ENCODE measurements at places on chromosomes 4 and X. TPM values are rescaled to one million over a fixed set of nuclear protein-coding genes. Genes with fewer than 3 reads are reported as not detected.

DNA sequence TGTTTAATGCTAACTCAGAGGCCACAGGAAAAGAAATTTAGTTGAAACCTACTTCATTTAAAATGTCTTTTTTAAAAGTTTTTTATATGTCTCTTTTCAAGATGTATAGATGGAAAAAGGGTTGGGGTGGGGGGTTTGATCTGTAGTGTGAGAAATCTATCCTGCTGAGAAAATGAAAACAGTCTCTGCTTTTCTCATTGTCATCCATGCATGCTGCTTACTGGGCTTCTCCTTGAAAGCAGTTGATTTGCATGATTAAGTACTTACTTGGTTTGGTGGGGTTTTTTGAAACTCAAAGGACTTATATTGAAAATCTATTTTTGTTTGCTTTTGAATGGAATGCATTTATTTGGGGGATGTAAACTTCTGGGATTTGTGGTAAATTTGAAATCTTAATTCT lies 313.6 kb upstream of the DKK2 start:
- DNase-seq: no peak

DNA sequence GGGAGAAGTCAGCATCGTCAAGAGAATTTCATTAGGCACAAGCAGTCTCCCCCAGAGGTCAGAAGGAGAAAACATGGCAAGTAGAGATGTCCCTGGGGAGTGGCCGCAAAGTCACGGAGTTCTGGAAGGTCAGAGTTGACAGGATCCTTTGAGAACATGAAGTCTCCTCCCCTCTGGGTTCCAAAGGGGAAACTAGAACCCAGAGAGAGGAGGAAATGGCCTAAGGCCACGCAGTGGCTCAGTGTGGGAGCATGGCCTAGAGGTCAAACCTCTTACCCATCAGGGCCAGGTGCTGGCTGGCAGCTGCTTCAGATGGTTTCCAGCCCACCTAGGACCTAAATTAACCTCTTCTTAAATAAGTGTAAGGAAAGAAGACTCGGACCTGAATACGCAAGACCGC lies 884 bp downstream of the IDH3G start:
- no peak for DNase-seq

DNA sequence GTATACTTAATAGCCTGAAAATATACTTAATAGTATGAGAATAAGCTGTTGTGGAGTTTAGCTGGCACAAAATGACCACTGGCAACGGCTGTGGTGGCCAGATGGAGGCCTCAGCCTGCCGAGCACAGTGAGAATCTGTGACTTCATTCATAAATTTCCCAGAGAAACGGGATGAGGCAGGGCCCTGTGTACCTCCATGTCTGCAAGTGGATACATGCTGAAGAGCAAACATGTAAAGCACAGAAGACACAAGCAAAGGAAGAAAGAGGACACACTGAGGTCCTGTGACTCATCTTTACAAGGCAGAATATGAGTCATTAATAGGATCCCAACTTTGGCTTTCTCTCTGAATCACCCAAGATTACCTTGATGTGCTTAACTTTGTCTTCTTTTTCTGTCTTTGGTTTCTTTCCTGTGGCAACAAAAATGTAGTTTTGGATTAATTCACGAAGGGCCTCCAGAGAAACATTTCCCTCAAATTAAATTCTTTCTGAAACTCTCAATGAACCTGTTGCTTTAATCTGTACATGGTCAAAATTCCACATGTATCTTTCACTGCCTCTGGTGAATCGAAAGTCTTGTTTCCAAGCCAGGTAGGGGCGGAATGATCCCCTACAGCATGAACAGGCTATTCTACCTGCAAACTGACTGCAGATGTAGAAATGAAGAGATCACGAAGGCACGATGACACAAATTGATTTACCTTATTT lies 56.4 kb downstream of the IRF2 start:
- no peak for DNase-seq

Gene SMIM10
- 7.2 TPM for polyA plus RNA-seq

DNA sequence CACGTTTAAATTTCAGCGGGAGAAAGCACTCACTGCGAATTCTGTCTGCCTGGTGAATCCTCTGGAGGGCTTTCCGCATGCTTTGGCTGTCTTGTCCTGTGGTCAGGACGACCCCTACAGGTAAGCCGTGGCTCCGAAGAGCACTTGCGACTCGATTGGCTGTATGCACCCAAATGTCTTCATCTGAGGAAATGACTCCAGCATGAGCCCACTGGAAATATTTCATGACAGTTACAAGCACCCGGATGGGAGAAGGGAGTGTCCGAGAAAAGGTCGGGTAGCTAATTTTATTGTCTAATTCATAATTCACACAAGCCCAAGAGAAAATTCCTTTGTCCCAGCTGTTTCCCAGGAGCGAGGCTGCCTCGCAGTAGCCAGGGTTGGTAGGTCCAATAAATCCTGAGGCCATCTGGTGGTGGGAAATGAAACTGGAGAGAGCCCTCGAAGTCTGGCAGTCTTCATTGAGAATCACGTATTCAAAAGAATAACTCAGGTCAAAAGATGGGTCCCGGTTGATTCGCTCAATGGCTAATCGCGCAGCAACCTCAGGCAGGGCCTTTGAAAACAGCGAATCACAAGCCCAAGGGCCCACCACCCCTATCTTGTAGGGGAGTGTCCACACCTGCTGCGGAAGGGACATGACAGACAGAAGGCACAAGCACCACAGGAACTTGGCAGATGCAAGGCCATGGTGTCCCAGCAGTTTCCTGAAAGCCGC lies 6.6 kb downstream of the GUCY2F start:
- peak; percentile 28 for DNase-seq

GRCh38 chrX:50002067-50002714 lies 79.8 kb downstream of the CLCN5 start:
- peak; percentile 26 for DNase-seq

DNA sequence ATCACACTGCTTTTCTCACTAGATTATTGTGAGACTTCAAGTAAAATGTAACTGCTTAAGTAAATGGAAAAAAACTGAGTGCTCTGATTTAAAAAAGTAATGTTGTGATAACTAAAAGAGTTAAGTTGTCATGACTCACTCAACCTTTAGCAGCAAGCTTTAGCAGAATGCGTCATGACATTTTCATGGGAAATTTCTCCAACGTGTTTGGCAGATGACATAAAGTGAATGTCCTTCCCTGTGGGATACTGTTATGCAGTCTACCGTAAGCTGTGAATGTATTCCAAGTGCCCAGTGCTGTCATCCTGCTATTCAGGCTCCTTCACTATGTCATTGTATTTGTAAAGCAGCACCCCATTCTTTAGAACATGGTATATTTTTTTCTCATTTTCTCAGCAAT lies 136.2 kb downstream of the CPXCR1 start:
- no peak for DNase-seq

- no peak for DNase-seq
Measured at GRCh38 chrX:66000178-66000577, 39.7 kb downstream of the VSIG4 start.

DNA sequence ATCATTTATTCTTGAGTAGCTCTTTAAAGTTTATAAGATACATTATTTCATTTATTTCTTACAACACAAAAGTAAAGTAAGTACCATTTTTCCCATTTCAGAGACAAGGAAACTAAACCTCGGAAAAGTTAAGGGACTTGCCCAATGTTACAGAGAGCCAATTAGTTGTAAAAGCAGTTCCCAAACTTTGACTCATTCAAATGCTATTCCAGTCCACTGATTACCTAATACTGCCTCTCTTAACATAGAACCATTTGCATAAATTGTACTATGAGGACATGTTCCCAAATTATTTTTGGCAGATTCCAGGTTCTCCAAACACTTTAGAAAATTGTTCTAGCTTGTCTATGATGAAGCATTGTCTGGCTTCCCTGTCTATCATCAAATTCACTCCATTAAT lies 45.6 kb upstream of the GRIA3 start:
- no peak for DNase-seq

DNA sequence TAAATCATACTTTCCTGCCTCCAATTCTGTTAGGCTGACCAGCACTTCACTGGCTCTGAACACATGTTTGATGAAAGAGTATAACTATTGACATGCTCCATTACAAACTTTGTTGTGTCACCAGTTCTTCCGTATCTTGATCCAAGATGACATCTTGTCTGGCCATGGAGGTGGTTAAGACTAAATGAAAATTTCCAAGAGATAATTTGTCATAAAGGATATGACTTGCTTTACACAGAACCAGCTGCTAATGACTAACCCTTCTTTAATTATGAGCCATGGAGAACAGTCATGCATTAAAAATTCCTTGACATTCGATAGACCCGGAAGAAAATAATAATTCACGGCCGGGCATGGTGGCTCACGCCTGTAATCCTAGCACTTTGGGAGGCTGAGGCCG lies 17.7 kb upstream of the N4BP2 start:
- no peak for DNase-seq

GRCh38 chr4:85979276-85979675 lies 380.6 kb downstream of the MAPK10 start:
- no peak for DNase-seq

DNA sequence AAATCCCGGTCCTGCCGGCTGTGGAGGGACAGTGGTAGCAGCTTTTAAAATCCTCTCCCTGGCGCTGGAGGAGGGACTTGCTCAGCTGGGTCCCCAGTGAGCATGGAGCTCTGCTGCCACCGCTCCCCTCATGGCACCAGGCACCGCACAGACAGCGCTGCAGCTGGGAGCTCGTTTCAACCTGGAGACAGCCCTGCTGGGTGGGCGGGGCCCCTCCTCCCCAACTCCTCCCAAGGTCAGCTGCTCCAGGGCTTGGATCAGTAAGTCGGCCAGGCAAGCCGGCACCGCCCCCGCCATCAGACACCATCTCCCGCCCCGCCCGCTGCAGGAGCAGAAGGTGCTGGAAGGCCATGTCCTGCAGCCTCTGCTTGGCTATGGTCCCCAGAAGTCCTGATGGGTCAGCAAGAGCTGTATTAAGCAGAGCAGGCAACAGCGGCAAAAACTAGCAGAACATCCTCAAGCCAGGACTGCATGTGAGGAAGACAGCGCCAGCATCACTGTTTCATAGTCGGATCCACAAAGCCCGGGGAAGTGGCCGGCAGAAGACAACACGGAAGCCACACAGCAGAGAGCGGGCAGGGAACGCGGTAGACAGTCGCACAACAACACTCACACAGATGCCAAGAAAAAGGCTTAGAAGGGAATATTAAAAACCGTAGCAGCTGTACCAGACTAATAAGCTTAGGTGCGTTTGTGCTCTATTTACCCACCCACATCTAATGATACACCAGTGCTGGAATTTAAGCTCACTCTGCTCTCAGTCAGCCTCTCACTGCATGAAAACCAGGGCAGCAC lies 16.2 kb downstream of the ZFYVE28 start:
- DNase-seq: no peak

Gene PROM1
- 37.1 TPM for polyA plus RNA-seq

- DNase-seq: peak; percentile 91
Measured at GRCh38 chr4:120921456-120922380, 808 bp downstream of the PRDM5 start.

DNA sequence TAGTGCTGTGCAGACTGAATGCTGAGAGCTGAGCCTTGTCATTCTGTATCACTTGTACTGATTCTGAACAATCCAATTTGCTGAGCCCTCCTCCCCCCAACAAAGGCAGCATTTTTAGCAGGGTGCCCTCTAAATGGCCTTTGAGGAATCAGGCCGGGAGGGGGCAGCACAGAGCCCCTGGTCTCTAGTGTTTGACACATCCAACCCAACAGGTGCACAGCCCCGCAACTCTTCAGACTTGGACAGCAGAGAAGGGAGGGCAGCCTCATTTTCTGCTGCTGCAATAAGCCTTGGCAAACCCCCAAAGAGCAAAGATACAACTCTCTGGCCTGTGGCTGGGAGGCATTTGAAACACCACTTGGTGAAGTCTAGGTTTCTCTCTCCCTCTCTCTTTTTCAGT lies 3.4 kb downstream of the ATP1B4 start:
- peak; percentile 5 for DNase-seq

Gene LINC00632
- 39.5 TPM for polyA plus RNA-seq

Gene TAF9B
- polyA plus RNA-seq: 44.5 TPM

Gene MGARP
- polyA plus RNA-seq: 0.55 TPM

Gene XAGE1A
- polyA plus RNA-seq: not detected

DNA sequence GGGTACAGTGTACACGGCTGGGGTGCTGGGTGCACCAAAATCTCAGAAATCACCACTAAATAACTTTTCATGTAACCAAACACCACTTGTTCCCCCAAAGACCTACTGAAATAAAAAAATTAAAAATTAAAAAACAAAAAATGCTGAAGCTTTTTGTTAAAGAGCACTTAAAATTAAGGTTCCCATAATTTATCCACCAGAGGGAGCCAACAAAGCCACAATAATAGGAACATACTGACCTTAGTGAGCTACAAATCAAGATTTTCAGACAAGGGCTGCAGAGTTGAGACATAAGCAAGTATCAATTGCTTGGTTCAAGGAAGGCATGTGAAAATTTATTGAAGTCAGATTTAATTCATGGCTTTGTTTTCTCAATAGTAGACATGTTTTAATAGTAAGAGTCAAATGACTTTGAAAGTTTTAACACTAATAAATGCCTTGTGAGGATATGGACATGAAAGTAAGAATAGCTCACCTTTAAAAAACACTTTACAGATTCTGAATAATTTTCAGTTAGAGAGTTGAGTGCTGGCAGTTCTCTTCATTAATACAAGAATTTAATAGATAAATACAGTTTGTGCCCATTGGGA lies 43.0 kb upstream of the SCOC start:
- DNase-seq: no peak

- no peak for DNase-seq
Measured at GRCh38 chrX:50888884-50889283, 21.7 kb upstream of the BMP15 start.

DNA sequence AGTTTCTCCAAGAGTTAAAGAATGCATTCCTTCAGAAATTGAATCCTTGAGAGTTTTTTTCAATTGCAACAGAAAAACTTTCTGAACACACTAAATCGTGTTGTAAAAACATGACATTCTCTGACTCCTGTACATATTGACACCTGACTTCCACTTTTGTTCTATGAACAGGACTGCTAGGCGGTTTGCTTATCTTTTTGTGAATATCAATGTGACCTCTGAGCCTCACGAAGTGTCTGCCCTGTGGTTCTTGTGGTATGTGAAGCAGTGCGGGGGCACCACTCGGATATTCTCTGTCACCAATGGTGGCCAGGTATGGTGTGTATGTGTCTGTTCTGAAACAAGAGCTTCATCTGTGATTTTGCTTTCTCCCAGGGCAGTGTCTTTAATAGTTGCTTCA lies 71.9 kb downstream of the MAOA start:
- DNase-seq: no peak

- no peak for DNase-seq
Measured at GRCh38 chrX:27775984-27776383, 31.8 kb upstream of the MAGEB10 start.

Gene MAGEA10
- polyA plus RNA-seq: 0.10 TPM

Gene ALB
- polyA plus RNA-seq: 4.1 TPM

Gene PDHA2
- polyA plus RNA-seq: not detected

DNA sequence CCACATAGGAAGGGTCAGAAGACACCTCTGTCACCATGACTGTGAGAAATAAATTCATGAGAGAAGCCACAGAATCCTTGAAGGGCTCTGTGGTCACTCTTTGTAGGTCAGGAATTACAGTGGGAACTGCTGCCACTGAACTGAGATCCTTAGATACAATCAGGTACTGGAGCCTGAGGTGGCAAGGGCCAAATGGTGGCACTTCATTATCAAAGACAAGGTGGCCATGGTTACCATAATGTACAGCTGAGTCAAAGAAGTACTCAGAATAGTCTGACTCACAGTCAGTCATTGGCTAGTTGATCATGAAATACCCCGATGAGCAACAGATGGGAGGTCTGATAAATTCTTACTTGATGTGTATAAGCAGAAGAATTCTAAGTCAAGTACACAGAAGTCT lies 131.9 kb downstream of the RTL3 start:
- no peak for DNase-seq

Measured in left lung (tissue), 14 donors.